ENCODE measurements at places on chromosomes 3 and 15.

- no peak for DNase-seq
Observed at GRCh38 chr15:41487381-41487780, 6.3 kb upstream of the ITPKA start.

DNA sequence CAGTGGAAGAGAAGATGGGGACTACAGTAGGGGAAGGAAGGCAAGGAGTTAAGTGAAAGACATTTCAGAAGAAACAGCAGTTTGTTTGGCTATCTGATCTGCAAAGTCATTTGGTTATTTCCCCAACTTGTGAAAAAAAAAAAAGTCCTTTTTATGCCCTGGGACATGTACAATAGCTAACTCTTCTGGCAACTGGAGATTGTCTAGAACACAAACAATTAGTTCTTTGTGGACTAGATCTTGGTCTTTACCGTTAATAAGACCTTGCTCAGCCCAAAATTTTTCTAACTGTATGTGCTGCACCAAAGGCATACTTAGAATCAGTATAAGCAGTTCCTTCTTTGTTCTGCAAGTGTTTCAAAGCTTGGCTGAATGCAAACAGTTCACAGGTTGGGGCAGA lies 103.5 kb upstream of the NECTIN3 start:
- DNase-seq = no peak

GRCh38 chr15:92244703-92245102 lies 149.0 kb upstream of the ST8SIA2 start:
- DNase-seq = no peak

DNA sequence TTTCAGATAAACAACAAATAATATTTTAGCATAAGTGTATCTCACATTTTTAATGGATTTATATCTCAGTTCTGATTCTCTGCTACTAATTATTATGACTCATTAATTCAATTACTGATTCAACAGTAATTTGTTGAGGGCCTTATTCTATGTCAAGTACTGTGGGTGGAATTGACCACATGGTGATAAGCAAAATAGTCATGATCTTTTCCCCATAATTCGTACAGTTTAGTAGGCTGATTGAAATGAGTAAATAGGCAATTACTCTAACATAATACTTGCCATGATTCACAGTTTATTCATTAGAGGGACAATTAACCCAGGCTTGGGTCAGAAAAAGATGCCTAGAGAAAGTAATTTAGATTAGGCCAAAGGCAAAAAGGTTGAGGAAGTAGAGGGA lies 60.9 kb upstream of the SLC4A7 start:
- no peak for DNase-seq

GRCh38 chr15:40498418-40498817 lies 27.6 kb downstream of the CHST14 start:
- no peak for DNase-seq

DNA sequence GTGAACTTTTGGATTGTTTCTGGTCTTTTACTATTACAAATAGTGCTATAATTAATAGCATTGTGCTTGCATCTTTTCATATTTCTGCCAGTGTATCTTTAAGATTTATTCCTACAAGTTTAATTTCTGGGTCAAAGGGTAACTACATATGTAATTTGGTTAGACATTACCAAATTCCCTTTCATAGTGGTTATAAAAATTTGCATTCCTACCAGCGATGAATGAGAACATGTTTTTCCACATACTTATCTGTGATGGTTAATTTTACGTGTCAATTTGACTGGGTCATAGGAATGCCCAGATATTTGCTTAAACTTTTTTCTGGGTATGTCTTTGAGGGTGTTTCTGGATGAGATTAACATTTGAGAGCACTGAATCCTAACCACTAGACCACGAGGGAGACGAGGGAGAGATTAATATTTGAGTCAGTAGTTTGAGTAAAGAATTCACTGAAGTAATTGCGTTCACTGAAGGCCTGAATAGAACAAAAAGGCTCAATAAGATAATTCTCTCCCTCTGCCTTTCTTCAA lies 132.3 kb upstream of the NEO1 start:
- DNase-seq = no peak

GRCh38 chr3:182605882-182606611 lies 187.3 kb upstream of the ATP11B start:
- no peak for DNase-seq

DNA sequence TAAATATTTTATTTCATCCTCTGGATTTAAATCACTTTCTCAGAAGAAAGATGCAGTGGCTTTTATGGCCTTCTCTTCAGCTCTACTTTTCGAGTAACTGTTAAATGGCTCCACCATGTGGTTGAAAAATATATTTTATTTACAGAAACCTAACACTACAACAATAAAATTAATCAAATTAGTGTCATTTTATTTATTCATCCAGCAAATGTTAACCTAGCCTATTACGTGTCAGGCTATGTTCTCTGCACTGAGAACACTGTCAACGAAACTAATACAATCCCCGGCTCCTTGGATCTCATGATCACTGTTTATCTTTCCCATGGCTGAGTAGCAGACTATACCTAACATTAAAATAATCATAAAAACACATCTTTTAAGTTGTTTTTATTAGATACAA lies 148.0 kb upstream of the OSTN start:
- DNase-seq = no peak

DNA sequence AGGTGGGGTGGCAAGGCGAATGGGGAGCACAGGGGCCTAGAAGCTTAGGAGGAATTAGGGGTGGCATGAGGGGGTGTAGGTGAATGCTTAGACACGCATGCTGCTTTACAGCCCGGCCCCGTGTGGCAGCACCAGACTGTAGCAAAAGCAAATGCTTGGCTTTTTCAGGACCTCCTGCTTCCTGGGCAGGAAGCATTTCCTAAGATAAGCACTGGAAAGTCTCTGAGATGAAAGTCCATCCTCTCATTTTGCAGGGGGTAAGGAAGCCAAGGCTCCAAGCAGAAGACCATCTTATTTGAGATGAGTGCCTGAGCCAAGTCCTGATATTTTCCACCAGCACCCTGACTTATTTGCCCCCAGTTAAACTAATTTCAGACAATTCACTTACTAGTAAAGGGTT lies 12.9 kb downstream of the SSUH2 start:
- no peak for DNase-seq

Data from GM19239 (cell line).